ENCODE measurements at places on chromosomes 4 and X.

DNA sequence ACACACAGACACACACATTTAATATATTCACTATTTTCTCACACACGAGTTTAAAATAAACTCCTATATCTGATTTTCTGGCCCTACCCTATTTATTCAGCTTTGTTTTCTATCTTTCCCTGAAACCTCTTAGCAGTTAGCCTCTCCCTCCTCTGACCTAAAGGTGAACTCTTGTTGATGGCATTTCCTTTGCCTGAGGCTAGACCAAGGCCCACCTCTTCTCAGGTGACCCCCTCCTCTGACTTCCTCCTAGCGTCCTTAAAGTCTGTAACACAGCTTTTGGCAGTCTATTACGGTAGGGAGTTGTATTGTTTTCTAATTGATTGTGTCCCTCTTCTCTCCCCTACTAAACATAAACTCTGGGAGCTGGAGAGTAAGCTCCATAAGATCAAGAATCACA, 1.7 kb upstream of the SRPX2 start:
- DNase-seq = no peak

GRCh38 chr4:14130551-14130950, 503.0 kb upstream of the BOD1L1 start:
- no peak for DNase-seq

- no peak for DNase-seq
Observed at GRCh38 chr4:65624651-65625050, 45.6 kb downstream of the EPHA5 start.

DNA sequence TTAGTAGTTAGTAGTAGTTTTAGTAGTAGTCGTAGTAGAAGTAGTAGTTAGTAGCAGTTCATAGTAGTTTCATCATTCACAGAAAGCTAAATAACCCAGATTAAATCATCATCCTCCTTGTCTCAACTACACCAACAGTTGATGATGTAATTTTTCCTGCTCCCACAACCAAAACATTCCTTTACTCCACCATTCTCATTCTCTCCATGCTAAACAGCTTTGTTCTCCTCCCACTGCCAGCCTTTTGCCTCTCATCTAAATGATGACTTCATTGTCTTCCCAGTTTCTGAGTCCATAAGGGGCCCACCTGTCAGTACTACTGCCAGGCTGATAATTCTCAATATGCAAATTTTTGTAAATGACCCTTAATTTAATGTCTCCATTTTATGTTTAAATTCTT, 68.9 kb downstream of the ARHGAP24 start:
- no peak for DNase-seq

GRCh38 chr4:150139297-150139865, 61.1 kb downstream of the DCLK2 start:
- no peak for DNase-seq

DNA sequence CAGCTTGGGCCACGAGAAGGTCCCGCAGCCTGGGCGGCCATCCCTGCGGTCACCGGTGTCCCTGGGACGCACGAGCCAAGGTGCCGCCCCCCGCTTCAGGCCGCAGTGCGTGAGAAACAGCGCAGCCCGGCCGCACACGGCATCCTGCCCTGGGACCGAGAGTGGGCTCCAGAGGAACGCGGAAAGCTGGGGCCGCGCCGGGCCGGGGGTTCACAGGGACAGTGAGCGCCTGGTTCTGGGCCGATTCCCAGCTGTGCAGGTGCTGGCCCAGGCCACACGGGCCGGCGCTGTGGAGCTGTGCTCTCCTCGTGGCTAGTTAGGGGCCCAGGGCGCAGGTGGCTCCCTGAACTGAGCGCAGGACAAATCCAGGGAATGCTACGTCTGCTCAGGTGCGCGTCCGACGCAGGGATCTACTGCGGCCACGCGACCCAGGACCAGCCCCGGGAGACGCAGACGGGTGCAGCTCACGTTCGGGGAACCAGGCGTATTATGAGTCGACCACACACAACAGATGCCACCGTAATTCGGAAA, 25.8 kb upstream of the GTPBP6 start:
- no peak for DNase-seq

Measured in CMK (cell line).